Endothelial cell of coronary artery (primary cell): ENCODE measurements at places on chromosomes 5 and 9. TPM values are rescaled to one million over a fixed set of nuclear protein-coding genes. Genes with fewer than 3 reads are reported as not detected.

PCDHB12 gene
- 0.47 and 0.54 TPM in 2 replicates for total RNA-seq

TAF7 gene
- total RNA-seq: 71.7 and 90.4 TPM in 2 replicates

SLC34A3 gene
- total RNA-seq: not detected in 2 replicates

SYNPO gene
- total RNA-seq: 10.0 and 39.4 TPM in 2 replicates

GLRX gene
- total RNA-seq: 15.8 and 19.6 TPM in 2 replicates

UIMC1 gene
- 38.8 and 47.2 TPM in 2 replicates for total RNA-seq

BAAT gene
- total RNA-seq: under 0.01 TPM in 1 of 2 replicates, not detected in the other

SLC12A2 gene
- total RNA-seq: 54.8 and 71.3 TPM in 2 replicates

PALM2AKAP2 gene
- total RNA-seq: 0.09 TPM in 2 replicates

NR5A1 gene
- not detected in 2 replicates for total RNA-seq

PLPP7 gene
- 0.90 and 3.3 TPM in 2 replicates for total RNA-seq

MELK gene
- 13.8 and 28.4 TPM in 2 replicates for total RNA-seq

NEURL1B gene
- 0.36 and 0.94 TPM in 2 replicates for total RNA-seq

PPP3R2 gene
- not detected in 2 replicates for total RNA-seq

MYOT gene
- total RNA-seq: not detected in 2 replicates

STKLD1 gene
- 0.36 and 0.47 TPM in 2 replicates for total RNA-seq

LCN1 gene
- total RNA-seq: 0.66 TPM in 1 of 2 replicates, not detected in the other

CNOT6 gene
- total RNA-seq: 14.5 and 15.8 TPM in 2 replicates

CARD9 gene
- total RNA-seq: 0.27 and 0.28 TPM in 2 replicates

HOMER1 gene
- total RNA-seq: 6.9 and 8.2 TPM in 2 replicates

POLK gene
- total RNA-seq: 20.0 and 29.7 TPM in 2 replicates

CDC25C gene
- total RNA-seq: 1.3 and 6.6 TPM in 2 replicates

TAF11L10 gene
- not detected in 2 replicates for total RNA-seq

SLC46A2 gene
- total RNA-seq: not detected in 2 replicates

FOXD4L3 gene
- total RNA-seq: 0.09 TPM in 1 of 2 replicates, not detected in the other

CDK5RAP2 gene
- 25.2 and 28.8 TPM in 2 replicates for total RNA-seq

SCGB3A2 gene
- not detected in 2 replicates for total RNA-seq

CDH9 gene
- total RNA-seq: not detected in 2 replicates

CCDC69 gene
- 4.3 and 7.0 TPM in 2 replicates for total RNA-seq

ADCY2 gene
- not detected in 2 replicates for total RNA-seq

PCDHGB5 gene
- 12.7 and 14.3 TPM in 2 replicates for total RNA-seq

OTP gene
- not detected in 2 replicates for total RNA-seq

FUT7 gene
- not detected in 2 replicates for total RNA-seq

FIBCD1 gene
- total RNA-seq: 0.09 and 0.19 TPM in 2 replicates

NUTM2F gene
- total RNA-seq: not detected in 2 replicates

TRIM36 gene
- total RNA-seq: 0.36 and 0.66 TPM in 2 replicates

SOHLH1 gene
- 0.09 TPM in 1 of 2 replicates, not detected in the other for total RNA-seq

C5orf58 gene
- not detected in 2 replicates for total RNA-seq

GFI1B gene
- total RNA-seq: not detected in 2 replicates

GRM6 gene
- total RNA-seq: not detected in 2 replicates

GABRA6 gene
- not detected in 2 replicates for total RNA-seq

PCDHB6 gene
- total RNA-seq: 0.09 TPM in 2 replicates

ORM2 gene
- not detected in 2 replicates for total RNA-seq

PCDHA8 gene
- 0.09 and 0.19 TPM in 2 replicates for total RNA-seq

ARL14EPL gene
- total RNA-seq: 0.18 TPM in 1 of 2 replicates, not detected in the other

TTC23L gene
- 0.09 TPM in 1 of 2 replicates, not detected in the other for total RNA-seq

SPINK6 gene
- not detected in 2 replicates for total RNA-seq
